Ovary (tissue), 10 donors: ENCODE measurements at places on chromosomes 2 and 18. TPM values are rescaled to one million over a fixed set of nuclear protein-coding genes. Genes with fewer than 3 reads are reported as not detected.

MALL gene
- 3.4 TPM for polyA plus RNA-seq

TTL gene
- polyA plus RNA-seq, result 22.4 TPM

ALK gene
- polyA plus RNA-seq, result 0.05 TPM

RNF152 gene
- polyA plus RNA-seq, result 4.9 TPM

PID1 gene
- polyA plus RNA-seq, result 24.7 TPM

RGPD3 gene
- polyA plus RNA-seq, result 0.15 TPM

ATP6V1C2 gene
- 0.48 TPM for polyA plus RNA-seq

PIK3C3 gene
- polyA plus RNA-seq, result 24.4 TPM

CXXC1 gene
- 67.8 TPM for polyA plus RNA-seq

SLC1A4 gene
- 21.3 TPM for polyA plus RNA-seq

ANKRD39 gene
- polyA plus RNA-seq, result 14.1 TPM

CXCR2 gene
- polyA plus RNA-seq, result 3.0 TPM

CFLAR gene
- 26.7 TPM for polyA plus RNA-seq

DOK6 gene
- polyA plus RNA-seq, result 3.9 TPM

CHRND gene
- polyA plus RNA-seq, result not detected

SLC11A1 gene
- polyA plus RNA-seq, result 3.0 TPM

MCFD2 gene
- 65.8 TPM for polyA plus RNA-seq

SERPINB2 gene
- polyA plus RNA-seq, result 1.1 TPM

SULT6B1 gene
- not detected for polyA plus RNA-seq

CDH19 gene
- polyA plus RNA-seq, result 2.7 TPM

TTC39C gene
- polyA plus RNA-seq, result 13.0 TPM

KIF3C gene
- polyA plus RNA-seq, result 7.8 TPM
